ENCODE measurements at places on chromosomes 3 and 15. TPM values are rescaled to one million over a fixed set of nuclear protein-coding genes. Genes with fewer than 3 reads are reported as not detected.

GRCh38 chr3:141457624-141458236, 29.1 kb upstream of the RASA2 start:
- no peak for DNase-seq

Gene FBXO40
- not detected for total RNA-seq

Gene MESP2
- not detected for total RNA-seq

DNA sequence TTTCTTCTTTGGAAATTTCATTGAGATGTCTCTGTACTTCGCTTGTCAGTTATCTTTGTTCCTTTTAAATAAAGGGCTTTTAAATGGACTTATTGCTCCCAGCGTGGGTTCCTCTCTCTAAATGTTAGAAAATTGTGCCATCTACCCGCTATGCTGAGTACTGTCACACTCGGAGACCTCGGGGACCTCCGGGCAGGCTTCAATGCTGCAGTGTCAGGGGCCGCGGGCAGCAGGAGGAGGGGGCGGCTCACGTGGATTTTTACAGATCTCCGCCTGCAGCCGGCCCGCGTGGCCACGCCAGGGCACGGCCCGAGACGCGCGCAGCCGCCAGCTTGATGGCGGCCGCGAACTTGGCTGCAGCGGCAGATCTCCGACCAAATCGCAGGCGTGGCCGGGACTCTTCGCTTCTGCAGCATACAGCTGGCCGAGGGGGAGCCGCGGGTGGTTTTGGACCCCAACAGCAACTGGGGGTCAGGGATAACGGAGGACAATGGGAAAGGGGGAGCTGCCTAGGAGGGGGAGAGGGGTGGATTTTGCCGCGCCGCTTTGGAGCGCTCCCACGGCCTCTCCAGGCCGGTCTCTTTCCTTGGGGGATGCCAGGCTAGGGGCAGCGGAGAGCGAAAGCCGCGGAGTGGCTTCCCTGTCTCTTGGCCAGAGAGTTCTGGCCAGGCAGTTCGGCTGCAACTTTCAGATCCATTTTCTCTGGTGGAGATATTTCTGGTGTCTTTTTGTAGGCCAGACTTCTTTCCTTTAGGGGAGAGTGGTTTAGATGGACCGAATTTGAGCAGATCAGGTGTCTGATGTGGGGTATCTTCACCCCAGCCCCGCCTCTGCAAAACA, 15.3 kb downstream of the NR2F2 start:
- peak; percentile 87 for DNase-seq

DNA sequence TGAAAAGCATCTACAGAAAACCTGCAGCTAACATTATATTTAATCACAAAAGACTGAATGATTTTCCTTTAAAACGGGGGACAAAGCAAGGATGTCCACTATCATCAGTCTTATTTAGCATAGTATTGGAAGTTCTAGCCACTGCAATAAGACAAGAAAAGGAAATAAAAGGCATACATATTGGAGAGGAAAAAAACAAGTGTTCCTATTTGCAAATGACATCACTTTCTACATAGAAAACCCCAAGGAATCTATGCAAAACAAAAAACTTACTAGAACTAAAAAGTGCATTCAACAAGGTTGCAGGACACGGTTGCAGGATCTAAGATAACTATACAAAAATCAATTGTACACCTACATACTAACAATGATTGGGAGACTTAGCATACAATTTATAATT, 101.6 kb upstream of the MEF2A start:
- no peak for DNase-seq

DNA sequence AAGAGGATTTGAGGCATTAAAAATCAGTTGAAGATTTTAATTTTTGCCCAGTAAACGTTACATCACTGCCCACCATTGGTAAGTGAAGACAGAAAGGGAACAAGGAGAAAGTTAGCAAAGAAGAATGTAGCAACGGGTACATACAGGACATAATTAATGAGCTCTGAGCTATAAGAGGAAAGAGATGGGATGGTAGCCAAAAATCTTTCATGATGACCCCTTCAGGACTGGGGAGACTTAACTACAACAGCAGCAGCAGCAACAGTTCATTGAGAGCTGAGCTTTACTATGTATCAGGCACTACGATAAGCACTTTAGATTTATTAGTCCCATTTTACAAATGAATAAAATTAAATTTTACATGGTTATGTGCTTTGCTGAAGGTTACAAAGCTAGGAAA, 18.4 kb downstream of the EMC4 start:
- no peak for DNase-seq

DNA sequence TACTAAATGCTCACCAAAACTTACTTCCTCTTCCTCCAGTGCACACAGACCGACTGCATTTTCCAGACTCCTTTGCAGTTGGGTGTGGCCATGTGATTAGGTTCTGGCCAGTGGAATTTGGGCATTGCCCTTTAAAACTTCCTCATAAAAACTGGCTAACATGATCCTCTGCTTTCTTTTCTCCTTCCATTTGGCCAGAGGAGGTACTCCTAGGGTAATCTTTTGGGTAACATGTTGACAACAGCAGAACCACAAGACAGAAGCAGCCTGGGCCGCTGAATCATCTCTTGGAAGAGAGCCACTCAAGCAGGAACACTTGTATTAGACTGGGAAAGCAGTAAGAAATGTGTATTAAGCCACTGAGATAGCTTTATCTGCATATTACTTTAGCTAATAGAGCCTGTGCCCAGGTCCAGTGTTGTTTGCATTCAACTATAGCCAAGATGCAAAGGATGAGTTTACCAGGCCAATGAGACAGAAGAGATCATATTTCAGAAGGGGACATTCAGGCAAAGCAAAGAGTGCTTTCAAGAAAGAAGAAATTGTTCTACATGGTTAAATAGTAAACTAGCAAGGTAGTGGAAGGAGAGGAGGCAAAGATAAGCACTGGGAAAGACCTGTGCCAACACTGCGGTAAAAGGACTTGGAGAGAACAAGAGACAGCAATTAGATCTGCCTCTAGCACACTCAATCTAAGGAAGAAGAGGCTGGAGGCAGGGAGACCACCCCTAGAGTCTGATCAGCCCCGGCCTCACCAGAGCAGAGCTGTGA, 79.8 kb downstream of the PLCH1 start:
- peak; percentile 50 for DNase-seq

- no peak for DNase-seq
Observed at GRCh38 chr3:14474363-14475081, 65.6 kb downstream of the GRIP2 start.

Gene PSMA4
- total RNA-seq: 58.1 TPM

Gene SOX2
- 50.5 TPM for total RNA-seq

DNA sequence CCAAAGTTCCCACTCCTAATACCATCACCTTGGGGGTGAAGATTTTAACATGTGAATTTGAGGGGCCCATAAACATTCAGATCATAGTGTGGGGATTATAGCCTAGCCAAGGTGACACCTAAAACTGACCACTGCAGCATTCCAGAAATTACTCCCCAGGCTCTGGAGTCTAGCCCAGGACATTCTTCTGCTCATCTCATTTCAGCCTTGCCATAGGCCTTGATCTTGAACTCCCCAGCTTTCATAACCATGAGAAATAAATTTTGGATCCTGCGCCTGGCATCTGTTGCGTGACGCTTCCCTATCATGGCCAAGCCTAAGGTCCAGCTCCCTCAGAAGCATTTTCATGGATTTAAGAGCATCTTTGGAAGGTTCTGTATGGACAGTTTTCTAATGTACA, 502.9 kb upstream of the THBS1 start:
- DNase-seq: no peak

DNA sequence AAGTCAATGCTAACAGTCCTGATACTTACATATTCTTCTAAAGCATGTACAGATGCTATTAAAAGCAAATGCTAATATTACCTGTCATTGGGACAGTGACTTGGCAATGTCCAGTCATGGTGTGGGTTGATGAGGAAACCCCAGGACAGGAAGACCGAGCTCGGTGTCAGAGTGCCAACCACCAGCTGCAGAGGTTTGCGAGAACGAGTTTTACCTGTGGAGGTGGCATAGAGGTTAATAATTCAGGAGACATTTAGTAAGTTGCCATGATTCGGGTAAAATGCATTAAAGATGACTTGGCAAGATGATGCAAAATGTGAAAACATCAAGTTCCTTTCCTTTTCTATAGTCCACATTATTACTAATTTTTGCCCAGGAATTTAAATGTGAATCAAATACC, 94.5 kb downstream of the ABI3BP start:
- DNase-seq: no peak

DNA sequence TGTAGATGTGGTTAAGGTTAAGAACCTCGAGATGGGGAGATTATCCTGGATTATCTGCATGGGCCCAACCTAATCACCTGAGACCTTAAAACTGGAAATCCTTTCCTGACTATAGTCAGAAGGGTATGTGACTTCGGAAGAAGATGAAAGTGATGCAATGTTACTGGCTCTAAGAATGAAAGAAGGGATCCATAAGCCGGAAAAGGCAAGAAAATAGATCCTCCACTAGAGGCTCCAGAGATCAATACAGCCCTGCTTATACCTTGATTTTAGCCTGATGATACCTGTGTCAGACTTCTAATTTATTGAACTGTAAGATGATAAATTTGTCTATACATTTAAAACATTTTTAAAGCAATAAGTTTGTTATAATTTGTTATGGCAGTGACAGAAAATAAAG, 21.5 kb upstream of the GASK1A start:
- no peak for DNase-seq

- DNase-seq: no peak
Observed at GRCh38 chr3:24810881-24811280, 316.2 kb upstream of the THRB start.

GRCh38 chr3:57961177-57961827, 46.9 kb upstream of the FLNB start:
- DNase-seq: no peak

Gene LPCAT4
- total RNA-seq: 14.0 TPM

DNA sequence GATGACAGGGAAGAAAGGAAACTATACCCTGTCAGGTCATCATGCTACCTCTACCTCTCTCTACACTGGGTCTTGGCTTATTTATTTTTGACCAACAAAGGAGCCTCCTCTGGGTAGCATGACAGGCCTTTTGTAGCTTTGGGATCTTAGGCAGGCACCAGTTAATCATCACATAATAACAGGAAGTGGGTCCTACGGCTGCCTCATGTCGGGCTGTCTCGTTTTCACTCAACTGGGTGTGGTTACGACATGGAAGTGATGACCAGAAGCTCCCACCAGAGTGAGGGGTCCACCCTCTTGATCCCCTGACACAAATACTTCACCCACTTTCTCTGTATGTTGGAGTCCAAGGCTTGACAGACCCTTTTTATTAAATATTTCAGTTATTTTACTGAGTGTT, 105.3 kb downstream of the CD47 start:
- no peak for DNase-seq

Gene MOBP
- total RNA-seq: 0.20 TPM

DNA sequence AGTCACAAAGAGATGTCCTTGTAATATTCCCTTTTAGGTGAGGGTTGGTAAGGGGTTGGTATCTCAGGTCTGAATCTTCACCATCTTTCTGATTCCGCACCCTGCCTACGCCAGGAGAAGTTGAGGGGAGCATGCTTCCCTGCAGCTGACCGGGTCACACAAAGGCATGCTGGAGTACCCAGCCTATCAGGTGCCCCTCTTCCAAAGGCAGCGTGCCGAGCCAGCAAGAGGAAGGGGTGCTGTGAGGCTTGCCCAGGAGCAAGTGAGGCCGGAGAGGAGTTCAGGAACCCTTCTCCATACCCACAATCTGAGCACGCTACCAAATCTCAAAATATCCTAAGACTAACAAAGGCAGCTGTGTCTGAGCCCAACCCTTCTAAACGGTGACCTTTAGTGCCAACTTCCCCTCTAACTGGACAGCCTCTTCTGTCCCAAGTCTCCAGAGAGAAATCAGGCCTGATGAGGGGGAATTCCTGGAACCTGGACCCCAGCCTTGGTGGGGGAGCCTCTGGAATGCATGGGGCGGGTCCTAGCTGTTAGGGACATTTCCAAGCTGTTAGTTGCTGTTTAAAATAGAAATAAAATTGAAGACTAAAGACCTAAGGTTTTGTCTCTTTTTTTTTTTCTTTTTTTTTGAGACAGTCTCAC, 19.8 kb downstream of the TYRO3 start:
- DNase-seq: no peak

DNA sequence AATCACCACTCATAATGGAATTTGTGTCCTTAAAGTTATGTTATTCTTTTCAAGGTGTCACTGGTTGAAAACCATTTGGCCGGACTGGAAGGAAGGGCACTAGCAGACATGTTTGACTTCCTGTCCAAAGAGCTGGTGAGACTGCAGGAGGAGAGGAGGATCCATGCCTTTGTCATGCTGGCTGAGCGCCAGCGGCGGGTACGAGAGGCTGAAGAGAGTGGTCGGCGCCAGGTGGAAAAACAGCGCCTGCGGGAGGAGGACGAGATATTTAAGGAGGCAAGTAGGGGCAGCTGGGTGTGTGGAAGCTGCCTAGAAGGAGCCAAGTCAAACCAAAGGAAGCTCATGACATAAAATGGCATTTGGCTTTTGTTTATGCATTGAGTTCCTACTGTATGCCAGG, 38.0 kb upstream of the NR1I2 start:
- no peak for DNase-seq

Gene COMMD2
- 18.6 TPM for total RNA-seq

- DNase-seq: no peak
Observed at GRCh38 chr3:55725681-55726500, 238.8 kb upstream of the WNT5A start.

DNA sequence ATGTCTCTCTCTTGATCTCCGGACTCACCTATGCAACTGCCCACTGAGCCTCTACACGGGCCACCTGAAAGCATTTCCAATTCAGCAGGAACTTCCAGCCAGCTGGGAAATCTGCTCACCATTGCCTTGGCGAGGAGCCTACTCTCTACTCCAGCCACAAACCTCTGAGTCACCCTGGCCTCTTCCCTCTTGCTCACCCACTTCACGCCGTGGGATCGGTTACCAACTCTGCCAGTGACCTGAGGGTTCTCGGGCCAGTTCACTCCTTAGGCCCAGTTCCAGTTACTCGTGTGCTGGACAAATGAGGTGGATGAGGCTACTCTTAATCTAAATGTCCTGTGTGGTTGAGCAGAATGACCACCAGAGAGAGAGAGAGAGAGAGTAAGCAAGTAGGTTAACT, 70.1 kb downstream of the CEMIP start:
- DNase-seq: peak; percentile 10

DNA sequence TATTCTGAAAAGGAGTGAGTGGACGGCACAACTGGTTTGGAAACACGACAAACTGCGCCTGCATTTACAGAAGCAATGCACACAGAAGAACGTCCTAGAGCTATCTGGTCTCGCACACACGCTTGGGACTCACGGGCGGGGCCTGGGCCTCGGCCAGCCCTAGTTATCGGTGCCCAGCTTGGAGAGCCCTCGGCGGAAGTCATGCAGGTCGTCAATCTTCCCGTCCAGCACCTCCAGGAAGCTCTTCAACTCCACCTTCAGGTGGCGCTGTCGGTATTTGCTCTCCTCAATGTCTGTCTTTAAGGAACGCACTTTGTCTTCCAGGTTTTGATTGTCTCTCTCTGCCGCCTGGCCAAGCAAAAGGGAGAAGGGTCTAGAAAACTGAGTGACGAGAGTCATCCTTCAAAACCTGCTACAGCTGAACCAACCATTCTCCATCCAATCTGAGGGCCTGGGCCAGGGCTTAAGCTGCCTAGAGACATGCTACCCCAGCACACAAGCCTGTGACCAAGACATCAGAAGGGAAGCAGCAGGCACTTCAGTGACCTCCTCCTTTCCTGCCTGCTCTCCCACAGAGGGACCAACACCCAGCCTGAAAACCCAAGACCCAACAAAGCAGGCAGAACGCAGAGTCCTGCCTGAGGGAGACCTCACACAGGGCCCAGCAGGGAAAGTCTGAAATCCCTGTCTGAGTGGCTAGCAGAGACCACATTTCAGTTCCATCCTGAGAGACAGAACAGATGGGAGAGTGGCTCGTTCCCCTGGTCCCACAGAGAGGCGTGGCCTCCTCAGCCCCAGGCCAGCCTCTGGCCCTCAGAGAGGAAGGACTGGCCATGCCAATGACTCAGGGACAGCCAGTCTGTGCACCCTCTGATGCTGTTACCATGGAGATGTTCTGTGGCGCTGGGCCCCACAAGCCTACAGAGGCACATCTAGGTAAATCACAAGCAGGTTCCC, 40.4 kb downstream of the WHAMM start:
- DNase-seq: no peak

Data from tibial nerve (tissue), 4 donors.